WERI-Rb-1 (cell line): ENCODE measurements at places on chromosomes 7 and 10.

DNA sequence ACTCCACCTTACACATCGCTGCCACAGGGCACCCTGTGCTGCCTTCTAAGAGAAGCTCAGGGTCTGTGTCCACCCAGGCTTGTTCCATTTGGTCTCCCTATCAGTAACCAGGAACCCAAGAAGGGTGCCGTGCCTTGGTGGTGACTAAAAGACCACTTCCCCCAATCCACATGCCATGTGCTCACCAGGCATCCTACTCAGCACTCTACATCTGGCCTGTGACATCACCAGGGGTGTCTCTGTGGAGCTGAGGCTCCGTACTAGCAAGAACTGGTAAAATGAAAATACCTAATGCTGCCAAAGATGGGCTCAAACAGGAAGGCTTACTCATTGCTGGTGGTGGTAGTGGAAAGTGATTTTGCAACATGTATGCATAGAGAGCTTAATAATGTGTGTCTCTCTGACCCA, 19.0 kb upstream of the C10orf71 start:
- DNase-seq: no peak

GRCh38 chr7:18771834-18772566, 276.5 kb downstream of the HDAC9 start:
- DNase-seq: no peak

- no peak for DNase-seq
Observed at GRCh38 chr10:24947304-24948097, 4.9 kb downstream of the PRTFDC1 start.

- DNase-seq: no peak
Observed at GRCh38 chr7:150569245-150569955, 2.2 kb downstream of the GIMAP4 start.
